ENCODE measurements at places on chromosomes 11 and 22.

DNA sequence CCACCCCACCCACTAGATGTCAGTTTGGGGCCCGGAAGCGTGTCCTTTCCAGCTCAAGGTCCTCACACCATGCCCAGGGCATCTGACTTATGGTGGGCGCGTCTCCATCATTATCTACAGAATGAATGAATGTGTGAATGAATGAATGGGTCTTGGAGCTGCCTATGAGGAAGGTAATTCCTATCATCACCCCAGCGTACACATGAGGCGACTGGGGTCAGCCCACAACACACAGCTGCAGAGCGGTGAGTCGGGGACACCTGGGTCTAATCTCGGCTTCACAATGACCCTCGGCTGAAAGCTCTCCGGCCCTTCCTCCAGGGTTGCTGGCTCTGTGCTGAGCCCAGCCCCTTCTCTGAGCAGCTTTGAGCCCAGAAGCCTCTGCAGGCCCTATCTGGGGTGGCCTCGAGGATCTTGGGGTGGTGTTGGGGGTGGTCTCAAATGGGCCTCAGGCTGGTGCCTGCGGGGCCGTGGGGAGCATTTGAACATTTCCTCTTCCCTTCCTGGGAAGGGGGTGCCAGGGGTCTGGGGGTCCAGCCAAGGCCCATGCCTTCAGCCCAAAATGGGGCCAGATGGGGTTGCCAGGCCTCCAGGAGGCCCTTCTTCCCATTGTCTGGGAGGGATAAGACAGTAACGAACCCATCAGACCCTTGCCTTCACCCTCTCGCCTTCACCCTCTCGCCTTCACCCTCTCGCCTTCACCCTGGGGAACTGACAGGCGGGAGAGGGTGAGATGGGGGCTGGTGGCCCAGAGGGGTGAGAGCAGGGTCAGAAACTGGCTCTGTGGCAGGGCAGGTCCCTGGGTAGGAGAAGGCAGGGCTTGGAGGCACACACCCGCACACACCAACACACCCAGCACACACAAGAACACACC lies 82.4 kb downstream of the MYEOV start:
- DNase-seq = no peak

GRCh38 chr11:126518071-126518971 lies 162.8 kb downstream of the ST3GAL4 start:
- DNase-seq = no peak

GRCh38 chr11:92212530-92212929 lies 12.1 kb upstream of the FAT3 start:
- no peak for DNase-seq

- DNase-seq = no peak
Measured at GRCh38 chr22:27883656-27884350, 35.3 kb downstream of the PITPNB start.

Data from gastrocnemius medialis (tissue), 4 donors.